NK-92 treated with Interleukin-12 subunit alpha and Interleukin-12 subunit beta, amount 100 ng/mL, for 24 hours (cell line): ENCODE measurements at places on chromosomes 5 and 9.

DNA sequence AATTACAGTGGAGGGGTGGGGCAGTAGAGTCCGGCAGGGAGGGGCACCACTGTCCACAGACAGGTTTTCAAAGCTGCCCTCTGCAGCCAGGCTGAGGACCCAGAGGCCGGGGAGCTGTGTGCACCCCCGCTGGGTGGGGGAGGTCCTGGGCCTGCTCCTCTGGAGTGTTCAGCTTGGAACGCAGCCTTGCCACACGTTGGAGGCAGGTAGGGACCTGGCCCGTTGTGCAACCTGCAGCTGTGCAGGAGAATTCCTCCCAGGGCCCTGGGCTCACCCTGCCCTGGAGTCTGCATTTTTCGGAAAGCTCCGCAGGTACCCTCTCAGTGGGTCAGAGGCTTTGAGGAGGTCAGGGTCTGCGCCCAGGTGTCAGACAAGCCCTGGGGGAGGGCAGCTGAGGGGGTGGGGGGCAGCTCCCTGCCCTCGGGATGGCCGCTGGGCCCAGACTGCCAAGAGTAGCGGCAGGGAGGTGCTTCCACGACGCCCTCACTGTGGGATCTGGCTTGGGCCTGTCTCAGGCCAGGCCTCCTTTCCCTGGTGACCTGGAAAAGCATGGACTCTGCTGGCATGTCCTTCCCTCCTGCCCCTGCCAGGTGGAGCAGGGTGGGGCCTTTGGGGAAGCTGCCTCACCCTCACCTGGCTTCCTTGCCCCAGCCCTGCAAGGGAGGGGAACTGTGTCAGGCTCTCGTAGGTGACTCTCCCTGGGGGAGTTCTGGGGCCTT, 29.5 kb downstream of the RXRA start:
- DNase-seq: no peak

GRCh38 chr5:90051756-90052155, 357.8 kb downstream of the CETN3 start:
- no peak for DNase-seq

GRCh38 chr9:70801181-70801829, 320.1 kb downstream of the TRPM3 start:
- DNase-seq: no peak

DNA sequence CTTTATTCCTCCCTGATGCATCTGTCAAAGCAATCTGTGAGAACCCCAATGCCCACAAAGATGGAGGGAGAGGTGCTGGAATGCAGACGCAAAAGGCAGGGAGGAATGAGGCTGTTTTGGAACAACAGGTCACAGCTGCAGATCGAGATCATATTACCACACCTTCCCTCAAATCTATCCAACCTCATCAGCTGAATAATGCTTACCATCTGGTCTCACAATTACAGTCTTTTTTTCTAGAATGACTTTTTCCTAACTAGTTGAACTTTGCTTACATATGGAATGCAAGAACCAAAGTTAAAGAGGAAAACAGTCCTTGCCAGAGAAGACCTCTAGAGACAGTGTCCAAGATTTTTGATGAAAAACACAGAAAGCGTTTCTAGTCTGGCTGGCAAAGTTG, 158.1 kb downstream of the LPAR1 start:
- no peak for DNase-seq

DNA sequence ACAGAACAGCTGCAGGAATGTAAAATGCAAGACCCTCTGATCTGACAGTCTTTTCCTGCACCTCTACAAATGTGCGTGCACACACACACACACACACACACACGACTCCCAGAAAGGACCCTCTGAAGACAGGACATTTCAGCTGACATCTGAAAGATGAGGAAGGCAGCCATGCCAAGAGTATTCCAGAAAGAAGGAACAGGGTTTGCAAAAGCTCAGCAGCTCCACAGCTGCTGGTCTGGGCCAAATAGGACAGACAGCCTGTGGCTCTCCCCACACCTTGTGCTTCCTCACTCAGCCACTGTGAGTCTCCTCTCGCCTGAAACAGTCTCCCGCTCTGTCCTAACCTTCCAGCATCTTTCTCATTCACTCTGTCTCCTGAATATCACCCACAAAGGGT, 189.0 kb downstream of the PALM2AKAP2 start:
- no peak for DNase-seq

DNA sequence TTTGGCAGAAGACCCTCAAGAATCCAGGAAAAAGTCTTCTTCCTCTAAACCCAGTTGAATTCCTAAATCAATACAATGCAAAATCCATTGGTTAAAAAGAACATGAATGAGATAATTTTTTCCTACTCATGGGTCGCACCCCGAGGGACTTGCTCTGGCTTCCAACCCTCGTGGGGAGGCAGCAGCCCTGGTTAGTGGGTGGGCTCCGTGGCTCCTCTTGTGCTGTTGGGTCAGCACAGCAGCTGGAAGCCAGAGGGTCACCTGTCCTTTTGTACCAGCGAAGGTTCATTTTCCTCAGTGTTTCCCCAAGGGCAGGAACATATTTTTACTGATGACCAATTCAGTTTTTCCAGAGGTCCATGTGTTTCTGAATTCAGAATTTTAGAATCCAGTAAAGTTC, 120.6 kb upstream of the S1PR3 start:
- DNase-seq: no peak

DNA sequence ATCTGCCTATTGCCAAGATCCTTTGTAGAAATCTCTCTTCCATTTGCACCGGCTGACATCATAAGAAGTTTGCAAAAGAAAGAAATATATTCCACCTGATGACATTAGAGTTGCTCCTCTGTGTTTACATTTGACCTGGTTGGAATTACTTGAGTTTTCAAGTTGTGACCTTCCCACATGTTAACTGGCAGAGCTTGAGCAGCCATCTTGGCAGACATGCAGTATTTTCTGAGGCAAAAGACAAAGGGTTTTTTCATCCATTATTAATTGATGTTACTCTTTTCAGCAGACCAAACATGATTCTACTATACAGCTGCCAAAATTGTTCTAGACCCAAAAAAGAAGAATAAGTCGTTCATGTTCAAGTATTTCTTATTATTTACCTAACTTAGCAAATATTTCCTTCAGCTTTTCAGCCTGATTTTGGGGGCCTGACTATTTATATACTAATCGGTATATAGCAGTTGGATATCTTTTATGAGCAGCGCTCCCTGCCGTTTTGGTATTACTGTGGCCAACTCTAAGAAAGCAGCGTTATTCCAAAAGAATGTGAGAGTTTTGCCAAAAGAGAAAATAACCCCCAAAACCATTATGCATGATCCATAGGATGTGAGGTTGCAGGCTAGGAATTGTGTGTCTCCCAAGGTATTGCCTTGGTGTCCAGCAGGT, 212.9 kb downstream of the PBX3 start:
- DNase-seq: no peak

DNA sequence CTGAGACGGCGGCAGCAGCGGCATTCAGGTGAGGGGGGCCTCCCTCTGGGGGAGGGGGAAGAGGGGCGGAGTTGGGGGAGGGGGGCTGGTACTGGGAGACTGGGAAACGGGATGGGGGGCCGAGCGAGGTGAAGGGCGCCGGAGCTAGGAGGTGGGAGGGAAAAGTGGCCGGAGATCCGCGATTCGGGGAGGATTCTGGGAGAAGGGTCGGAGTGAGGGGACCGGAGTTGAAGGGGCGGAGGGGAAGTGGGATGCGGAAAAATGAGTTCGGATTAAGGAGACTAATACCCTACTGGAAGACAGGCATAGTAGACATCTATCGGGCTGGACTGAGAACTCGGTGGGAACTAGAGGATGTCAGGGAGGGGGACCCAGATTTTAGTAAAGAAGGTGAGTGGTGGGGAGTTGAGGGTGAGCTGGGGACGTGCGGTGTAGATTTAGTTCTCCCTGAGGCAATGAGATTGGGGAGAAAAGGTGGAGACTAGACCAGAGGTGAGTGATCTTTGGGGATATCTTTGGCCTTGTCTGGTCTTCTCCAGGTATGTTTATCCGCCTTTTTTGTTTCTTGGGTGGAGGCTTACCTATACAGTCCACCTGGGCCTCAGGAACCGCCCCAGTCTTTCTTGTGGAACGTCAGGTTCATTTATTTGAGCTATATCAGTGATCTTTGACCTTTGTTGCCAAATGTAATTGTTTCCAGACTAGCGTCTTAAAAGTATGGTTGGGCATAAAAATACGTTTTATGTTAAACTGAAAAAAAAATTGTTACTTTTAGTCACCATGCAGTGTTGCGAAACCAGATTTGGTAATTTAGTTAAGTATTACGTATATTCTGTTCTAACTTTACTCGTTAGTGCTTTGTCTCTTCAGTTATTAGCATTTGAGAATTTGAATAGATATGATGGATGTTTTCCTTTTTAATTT, 632 bp downstream of the UBAP1 start:
- DNase-seq: no peak

DNA sequence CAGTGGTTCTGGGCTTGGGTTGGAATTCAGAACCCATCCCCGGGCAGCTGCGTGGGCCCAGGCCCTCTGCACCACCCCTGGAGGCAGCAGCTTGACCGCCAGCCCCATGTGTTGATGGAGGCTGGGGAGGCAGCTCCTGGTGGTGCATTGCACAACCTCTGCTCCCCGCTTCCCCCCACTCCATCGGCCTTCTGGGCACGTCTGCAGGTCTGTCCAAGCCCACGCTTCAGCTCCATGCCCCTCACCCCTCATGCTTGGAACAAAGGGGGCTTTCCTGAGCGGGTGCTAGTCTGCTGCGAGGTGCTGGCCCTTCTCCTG, 1.4 kb downstream of the NCS1 start:
- no peak for DNase-seq

GRCh38 chr9:82923912-82924605, 138.9 kb downstream of the RASEF start:
- no peak for DNase-seq

DNA sequence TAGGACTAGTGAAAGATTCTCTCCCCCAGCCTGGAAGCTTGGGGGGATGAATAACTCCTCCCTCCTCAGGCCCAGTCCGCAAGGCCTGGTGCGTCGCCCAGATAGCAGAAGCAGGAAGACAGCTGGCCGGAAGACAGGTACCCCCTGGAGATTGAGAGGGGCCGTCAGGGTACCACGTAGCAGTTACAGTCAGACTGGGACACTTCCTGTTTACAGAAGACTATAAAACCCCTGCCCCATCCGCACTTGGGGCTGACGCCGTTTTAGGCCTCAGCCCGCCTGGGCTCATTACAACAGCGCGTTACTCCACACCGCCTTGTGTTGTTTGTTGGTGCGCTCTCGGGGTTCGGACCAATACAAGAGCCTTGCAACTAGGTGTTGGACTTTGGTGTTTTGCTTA, 15.4 kb downstream of the SEMA6A start:
- no peak for DNase-seq

GRCh38 chr5:39283231-39283818, 64.0 kb upstream of the FYB1 start:
- no peak for DNase-seq

GRCh38 chr5:73901455-73901854, 275.5 kb downstream of the ARHGEF28 start:
- no peak for DNase-seq
